Muscle of back (tissue), 13 donors: ENCODE measurements at places on chromosomes 13 and 19. TPM values are rescaled to one million over a fixed set of nuclear protein-coding genes. Genes with fewer than 3 reads are reported as not detected.
A peak's percentile ranks its signal among the peaks of the same experiment; 100 is the strongest.

DNA sequence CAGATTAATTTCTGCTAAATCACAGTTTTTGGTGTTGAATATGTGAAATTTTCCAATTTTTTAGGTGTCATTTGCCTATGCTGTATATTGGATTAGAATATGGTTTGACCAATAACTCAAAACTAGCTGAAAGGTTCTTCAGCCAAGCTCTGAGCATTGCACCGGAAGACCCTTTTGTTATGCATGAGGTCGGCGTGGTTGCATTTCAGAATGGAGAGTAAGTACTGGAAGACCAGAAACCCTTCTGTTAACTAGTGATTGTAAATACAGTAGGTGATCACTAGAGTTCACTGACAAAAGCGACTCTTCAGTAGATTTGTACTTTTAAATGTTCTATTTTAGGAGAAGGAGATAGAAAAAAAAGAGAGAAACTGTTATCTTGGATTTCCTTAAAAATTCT is 22.3 kb downstream of the CDC16 start:
- no peak for DNase-seq

GRCh38 chr19:17245535-17245984 is at the start of gene NR2F6:
Gene NR2F6 (minus strand): TSS chr19:17245919. CDS start chr19:17245220, 699 bp downstream.
- no peak for DNase-seq

- DNase-seq, result no peak
Observed at GRCh38 chr19:18612051-18612771, 459 bp upstream of the TMEM59L start.

DNA sequence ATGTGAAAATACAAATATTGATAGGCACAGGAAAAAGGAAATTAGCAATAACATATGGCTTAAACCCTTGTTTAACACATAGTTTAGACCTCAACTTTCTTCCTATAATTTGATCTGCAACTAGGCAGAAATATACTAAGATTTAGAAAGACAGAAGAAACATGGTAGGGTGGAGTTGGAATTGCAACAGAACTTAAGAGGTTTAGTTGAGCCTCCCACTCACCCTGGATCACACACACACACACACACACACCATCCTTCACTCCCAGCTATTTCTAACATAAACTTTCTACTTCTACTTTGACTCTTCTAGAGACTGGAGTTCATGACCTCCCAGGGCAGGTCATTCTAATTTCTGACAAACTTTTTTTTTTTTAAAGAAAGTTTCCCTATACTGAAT is 47.4 kb downstream of the FLT3 start:
- no peak for DNase-seq

DNA sequence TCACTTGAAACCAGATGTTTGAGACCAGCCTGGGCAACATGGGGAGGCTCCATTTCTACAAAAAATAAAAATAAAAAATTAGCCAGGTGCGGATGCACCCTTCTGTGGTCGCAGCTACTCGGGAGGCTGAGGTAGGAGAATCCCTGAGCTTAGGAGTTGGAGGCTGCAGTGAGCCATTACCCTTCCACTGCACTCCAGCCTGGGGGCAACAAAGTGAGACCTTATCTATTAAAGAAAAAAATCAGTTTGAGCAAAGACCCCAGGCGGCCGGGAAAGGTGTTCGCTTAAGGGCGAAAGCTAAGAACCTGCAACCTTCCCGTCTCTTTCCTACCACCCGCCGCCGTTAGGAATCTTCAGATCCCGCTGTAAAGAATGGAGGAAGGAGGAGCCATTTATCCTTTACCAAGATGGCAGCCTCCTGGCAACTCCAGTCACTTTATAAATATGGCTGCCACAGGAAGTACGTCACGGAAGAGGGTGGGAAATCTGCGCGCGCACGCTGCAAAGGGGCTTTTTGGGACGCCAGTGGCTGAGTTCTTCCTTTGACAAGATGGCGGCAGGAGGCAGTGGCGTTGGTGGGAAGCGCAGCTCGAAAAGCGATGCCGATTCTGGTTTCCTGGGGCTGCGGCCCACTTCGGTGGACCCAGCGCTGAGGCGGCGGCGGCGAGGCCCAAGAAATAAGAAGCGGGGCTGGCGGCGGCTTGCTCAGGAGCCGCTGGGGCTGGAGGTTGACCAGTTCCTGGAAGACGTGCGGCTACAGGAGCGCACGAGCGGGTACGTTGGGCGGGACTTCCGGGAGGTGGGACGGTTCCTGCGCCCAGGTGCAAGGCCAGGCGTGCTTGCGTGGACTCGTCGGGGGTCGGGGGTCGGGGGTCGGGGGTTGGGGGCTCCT is at the start of gene NOP53:
NOP53 (plus strand) TSS at position 537 of the 892 bp plus-strand sequence; CDS start at position 551, 14 bp downstream.
- peak; percentile 97 for DNase-seq

DNA sequence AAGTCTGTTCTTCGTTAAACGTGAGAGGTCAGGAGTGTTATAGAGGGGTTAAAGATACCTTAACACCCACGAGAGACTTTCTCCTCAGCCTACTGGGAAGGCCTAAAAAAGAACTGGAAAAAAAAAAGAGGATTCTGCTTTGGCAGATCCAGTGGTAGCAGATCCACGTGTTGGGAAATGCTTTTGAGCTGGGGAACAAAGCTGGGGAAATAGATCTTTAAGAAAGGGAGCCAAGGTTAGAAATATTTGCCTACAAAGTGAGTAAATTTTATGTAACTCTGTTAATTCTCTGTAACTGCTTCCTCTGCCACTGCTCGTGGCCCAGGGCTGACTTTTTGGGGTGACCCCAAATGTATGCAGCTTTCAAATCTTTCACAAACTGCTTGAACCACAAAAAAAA is 11.7 kb downstream of the RFX2 start:
- DNase-seq, result no peak

GRCh38 chr13:113658836-113659235 is 838 bp upstream of the ATP4B start:
- DNase-seq, result no peak

DNA sequence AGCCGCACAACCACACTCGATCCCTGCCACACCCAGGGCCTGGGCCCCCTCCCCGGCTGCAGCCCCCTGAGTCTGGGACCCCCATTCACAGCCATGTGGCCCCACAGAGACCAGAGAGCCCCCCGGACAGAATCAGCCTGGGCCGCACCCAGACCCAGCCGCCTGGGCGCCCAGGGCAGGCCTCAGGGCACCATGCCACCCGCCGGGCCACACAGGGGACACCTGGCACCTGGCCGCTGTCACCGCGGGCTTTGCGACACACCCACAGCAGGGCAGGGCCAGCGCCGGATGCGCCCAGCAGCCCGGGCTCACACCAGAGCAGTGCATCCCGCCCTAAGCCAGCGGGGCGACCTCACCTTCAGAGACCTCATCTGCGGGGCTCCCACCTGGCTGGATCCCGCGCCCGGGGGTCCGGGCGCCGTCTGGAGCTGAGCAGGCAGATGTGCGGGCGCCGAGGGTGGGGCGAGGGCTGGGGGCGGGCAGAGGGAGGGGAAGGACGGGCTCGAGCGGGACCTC is 443 bp downstream of the TBXA2R start:
- no peak for DNase-seq

DNA sequence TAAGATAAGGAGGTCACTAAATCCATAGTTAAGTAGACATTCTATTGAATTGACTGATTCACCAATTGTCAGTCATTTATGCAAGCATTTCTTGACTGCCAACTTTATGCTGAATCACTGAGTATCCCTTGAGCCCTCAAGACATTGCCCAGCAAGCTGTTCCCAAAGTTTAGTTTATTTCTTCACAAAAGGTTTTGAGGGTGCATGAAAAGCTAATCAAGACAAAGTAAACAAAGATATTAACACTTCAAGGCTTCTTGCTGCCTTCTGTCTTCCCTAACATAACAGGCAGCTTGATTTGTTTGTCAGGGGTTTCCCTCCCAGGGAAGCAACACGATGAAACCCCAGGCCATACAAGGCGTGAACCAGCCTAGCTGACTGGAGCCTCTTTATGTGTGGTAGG is 374.4 kb downstream of the SPRY2 start:
- no peak for DNase-seq

DNA sequence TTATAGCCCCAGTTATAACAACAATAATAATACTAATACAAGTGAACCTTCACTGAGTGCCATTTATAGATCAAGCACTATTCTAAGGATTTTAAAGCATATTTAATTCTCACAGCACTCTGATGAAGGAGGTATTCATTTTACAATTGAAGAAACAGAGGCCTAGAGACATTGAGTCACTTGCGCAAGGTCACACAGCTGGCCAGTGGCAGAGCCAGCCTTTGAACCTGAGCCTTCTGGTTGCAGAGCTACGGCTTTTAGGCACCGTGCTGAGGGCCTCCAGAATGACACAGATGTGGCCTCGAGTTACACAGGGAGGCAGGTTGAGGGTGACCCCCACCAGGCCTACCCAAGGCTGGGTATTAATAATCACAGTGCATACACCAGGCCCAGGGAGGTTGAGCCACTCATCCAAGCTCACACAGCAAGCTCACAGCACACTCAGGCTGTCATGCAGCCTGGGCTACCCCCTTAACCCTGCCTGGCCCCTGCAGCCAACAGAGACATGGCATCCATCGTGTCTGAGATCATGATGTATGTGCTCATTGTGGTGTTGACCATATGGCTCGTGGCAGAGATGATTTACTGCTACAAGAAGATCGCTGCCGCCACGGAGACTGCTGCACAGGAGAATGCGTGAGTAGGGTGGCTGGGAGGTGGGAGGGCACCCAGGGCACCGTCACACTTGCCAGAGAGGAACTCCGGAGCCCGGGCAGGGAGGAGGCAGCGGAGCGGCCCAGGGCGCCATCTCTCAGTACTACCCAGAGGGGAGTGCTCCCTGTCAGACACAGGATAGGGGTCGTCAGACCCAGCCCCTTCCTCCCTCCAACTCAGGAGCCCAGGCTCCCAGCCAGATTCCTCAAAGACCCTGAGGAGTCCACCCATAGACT is 2.7 kb upstream of the HPN start:
- DNase-seq, result no peak

- DNase-seq, result no peak
Observed at GRCh38 chr13:90947976-90948375, 399.5 kb upstream of the MIR17HG start.

GRCh38 chr19:13078897-13079541 is 23.6 kb downstream of the LYL1 start:
- DNase-seq, result no peak

- DNase-seq, result no peak
Observed at GRCh38 chr13:109331011-109331433, 455.4 kb downstream of the IRS2 start.

DNA sequence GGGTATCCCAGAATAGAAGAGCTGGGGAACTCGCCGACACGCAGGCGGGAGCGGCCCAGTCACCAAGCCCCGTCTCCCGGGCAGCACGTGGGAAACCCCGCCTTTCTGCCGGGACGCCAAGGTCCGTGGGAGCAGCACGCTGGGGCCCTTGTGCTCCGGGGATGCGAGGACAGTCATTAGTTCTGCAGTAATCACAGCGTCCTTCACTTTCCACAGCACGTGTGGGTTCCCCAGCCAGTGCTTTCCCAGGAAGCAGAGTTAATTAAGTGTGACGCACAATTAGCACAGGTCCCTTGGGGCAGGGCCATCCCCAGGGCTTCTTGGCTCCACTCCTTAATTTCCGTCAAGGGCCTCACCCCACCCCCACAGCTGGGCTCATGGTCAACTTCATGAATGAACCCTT is 64.3 kb upstream of the C13orf46 start:
- no peak for DNase-seq

- DNase-seq, result no peak
Observed at GRCh38 chr13:51717786-51718398, 86.1 kb downstream of the DHRS12 start.

KLK2 gene
- not detected for polyA plus RNA-seq

SYCN gene
- not detected for polyA plus RNA-seq

DZIP1 gene
- 26.8 TPM for polyA plus RNA-seq

MAB21L1 gene
- 8.3 TPM for polyA plus RNA-seq

CEACAM3 gene
- polyA plus RNA-seq, result not detected
